ENCODE measurements at places on chromosomes 12 and 14. TPM values are rescaled to one million over a fixed set of nuclear protein-coding genes. Genes with fewer than 3 reads are reported as not detected.

RBP5 gene
- 4.2 TPM for polyA plus RNA-seq

- no peak for DNase-seq
Observed at GRCh38 chr14:100402631-100403030, 79.5 kb downstream of the SLC25A47 start.

DNA sequence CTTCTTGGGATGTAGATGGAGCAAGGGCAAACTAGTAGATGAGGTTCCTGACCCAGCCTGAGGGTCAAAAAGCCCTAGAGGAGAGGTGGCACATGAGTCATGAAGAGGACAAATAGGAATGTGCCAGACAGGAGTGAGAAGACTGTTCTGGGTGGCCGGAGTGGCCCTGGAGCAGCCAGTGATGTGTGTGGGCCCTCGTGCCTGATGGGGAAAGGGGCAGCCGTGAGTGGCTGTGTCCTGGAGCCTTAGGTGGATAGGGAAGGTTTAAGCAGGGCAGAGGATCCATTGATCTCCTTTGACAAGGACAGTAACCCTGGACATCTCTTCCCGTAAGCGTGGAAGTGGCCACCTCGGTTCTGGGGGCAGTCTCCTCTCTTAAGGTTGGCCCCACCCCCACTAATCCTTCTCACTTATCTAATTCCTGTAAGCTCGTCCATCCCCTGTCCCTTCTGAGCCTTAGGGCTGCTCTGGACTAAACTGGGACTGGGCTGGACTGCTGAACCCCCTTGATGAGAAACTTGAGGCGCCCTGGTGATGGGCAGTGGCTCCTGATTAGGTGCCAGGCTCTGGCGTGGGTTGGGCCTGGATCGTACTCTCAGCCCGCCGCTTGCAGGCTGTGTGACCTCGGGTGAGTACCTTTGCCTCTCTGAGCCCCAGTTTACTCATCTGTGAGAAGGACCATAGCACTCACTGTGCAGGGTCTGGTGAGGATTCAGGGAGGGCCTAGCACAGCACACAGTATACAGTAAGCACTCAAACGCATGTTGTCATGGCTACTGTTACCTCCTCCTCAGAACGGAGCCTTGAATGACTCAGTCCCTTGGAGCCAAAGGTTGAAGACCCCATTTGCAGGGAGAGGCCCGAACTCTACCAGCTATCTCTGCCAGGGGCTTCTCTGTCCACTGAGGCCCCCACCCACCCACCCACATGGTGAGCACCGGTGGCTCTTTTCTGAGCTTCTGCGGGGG, 4.0 kb downstream of the FAM222A start:
- DNase-seq, result no peak

DNA sequence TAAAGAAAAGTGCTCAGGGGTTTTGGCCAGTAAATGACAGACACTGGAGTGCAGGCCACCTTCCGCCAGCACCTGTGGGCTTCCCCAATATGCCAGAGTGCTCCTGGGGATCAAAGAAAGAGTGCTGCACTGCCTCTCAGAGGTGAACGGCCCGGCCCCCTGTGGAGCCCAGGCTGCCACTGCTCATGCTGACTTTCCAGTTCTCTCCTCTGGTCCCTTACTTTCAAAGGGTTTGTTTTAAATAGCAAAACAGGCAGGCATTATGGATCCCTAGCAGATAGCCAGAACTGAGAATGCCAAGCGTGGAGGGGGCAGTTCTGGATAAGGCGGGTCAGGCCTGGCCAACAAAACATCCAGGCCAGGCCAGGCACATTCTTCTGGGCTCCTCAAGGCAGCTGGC, 59.6 kb downstream of the MDM2 start:
- DNase-seq, result no peak

- DNase-seq, result no peak
Observed at GRCh38 chr12:131507094-131507493, 203.8 kb upstream of the SFSWAP start.

DNA sequence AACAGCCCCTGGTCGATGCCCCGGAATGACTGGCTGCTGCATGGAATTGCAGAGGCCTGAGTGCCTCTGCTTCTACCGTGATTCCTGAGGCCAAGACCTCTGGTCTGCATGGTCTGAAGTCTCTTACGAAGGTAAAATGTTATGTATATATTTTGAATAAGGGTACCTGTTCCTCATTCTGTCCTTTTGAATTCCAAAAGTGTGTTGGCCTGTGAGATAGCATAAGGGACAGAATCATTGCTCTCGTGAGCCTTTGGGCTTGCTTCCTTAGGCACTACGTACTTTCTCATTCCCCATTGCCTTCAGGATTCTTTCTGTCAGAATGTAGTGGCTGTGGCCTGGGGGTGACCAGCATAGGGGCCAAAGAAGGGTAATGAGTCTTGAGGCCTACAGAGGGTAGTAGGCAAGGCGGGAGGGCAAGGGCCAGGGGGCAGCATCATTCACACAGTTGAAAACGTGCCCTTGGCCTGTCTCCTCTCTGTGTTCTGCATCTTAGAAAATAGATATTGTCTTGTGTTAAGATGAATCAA, 19.5 kb downstream of the TRAF3 start:
- no peak for DNase-seq

CCDC197 gene
- polyA plus RNA-seq, result not detected
